H9 (cell line): ENCODE measurements at places on chromosomes 1 and 21. TPM values are rescaled to one million over a fixed set of nuclear protein-coding genes. Genes with fewer than 3 reads are reported as not detected.

DNA sequence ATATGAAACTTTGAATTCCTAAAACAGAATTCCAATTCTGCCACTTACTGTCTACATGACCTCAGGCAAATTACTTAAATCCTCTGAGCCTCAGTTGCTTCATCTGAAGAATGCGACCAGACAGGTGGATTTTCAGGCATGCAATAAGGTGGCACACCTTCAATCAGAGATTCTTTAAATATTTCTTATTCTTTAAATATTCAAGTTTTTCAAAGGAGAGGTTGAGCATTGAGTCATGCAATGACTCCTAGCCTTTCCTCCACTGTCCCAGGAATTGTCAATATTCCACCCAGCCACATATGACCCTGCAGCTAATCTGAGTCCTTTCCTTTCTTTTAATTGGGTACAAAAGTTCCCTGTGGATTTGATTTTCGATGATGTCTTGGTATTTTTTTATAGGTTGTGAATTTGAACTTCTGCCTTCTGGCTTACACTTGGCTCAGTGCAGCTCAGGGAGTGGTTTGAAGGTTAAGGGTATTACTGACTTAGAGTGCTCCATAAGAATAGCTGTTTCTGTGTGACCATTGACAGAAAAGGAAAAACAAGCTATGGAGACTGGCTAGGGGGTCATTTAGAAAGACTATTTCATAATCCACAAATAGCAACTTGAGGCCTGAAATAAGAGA lies 52.2 kb upstream of the PRDX6 start:
- no peak for DNase-seq

Gene TARDBP
- total RNA-seq, result 207 and 209 TPM in 2 replicates

DNA sequence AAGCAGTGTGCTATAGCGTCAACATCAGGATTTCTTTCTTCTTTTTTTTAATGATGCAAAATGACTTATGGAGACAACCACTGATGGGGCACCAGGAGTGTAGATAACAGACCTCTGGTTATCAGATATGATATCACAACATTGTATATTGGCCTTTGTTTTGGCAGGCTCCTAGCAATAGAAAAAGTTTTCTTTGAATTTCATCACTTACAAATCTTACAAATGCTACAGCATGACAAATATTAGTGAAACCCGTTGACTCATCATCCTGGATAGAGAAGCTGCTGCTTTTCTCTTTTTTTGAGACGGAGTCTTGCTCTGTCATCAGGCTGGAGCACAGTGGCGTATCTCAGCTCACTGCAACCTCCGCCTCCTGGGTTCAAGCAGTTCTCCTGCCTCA lies 92.9 kb downstream of the LTN1 start:
- no peak for DNase-seq

DNA sequence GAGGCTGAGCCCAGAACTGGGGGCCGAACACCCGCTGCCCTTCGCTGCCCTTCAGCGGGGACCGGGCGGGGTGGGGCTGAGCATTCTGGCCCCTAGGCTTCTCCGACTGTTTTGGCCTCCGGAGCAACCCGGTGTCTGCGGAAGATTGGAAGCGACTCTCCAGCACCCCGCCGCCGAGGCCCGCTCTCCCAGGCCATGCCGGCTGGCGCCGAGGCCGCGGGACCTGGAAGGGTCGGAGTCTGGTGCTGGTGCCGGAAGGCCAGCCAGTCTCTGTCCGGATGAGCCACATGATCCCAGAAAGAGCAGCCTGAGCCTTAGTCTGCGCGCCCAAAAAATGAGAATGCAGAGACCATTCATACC lies 272.0 kb downstream of the FOXD2 start:
- peak; percentile 58 for DNase-seq

- no peak for DNase-seq
Observed at GRCh38 chr1:178682429-178682828, 42.6 kb upstream of the RALGPS2 start.

- no peak for DNase-seq
Observed at GRCh38 chr1:44110916-44111315, 7.7 kb upstream of the KLF17 start.

DNA sequence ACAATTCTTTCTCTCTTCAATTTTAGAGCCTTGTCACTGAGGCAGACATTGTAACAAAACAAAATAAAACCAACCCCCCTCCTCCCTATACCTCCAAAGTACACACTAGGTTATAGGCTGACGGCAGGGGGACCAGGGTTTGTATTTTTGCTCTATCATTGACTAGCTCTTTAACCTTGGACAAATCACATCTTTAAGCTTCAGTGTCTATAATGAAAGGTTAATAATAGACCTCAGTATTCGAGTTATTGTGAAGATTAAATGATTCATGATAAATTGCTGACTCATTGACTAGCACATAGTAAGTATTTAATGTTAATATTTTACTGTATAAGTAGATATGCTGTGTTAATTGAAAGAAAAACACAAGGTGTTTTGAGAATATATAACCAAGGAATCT lies 1267.6 kb upstream of the ADGRL2 start:
- no peak for DNase-seq

Gene ROR1
- 75.9 and 76.4 TPM in 2 replicates for total RNA-seq
